ENCODE measurements at places on chromosomes 2 and 18.

DNA sequence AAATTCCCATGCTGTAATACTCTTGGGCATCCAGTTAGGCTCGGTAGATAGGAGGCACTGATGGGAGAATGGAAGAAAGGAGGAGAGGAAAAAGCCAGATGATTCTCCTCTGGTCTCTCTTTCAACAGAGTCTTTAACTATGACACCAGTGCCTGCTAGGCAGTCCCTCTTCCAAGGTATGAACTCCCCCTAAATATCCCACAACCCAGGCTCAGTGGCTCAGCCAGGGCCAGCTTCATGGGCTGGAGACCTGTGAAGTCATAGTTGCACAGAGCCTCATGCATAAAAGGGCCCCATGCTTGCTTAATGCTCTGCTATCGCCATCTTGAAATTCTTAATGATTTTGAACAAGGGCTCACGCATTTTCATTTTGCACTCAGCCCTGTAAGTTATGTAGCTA, 869.2 kb upstream of the GCFC2 start:
- no peak for DNase-seq

GRCh38 chr2:9336576-9337314, 86.6 kb downstream of the ITGB1BP1 start:
- DNase-seq = no peak

GRCh38 chr18:63379639-63379962, 12.6 kb upstream of the KDSR start:
- DNase-seq = no peak

DNA sequence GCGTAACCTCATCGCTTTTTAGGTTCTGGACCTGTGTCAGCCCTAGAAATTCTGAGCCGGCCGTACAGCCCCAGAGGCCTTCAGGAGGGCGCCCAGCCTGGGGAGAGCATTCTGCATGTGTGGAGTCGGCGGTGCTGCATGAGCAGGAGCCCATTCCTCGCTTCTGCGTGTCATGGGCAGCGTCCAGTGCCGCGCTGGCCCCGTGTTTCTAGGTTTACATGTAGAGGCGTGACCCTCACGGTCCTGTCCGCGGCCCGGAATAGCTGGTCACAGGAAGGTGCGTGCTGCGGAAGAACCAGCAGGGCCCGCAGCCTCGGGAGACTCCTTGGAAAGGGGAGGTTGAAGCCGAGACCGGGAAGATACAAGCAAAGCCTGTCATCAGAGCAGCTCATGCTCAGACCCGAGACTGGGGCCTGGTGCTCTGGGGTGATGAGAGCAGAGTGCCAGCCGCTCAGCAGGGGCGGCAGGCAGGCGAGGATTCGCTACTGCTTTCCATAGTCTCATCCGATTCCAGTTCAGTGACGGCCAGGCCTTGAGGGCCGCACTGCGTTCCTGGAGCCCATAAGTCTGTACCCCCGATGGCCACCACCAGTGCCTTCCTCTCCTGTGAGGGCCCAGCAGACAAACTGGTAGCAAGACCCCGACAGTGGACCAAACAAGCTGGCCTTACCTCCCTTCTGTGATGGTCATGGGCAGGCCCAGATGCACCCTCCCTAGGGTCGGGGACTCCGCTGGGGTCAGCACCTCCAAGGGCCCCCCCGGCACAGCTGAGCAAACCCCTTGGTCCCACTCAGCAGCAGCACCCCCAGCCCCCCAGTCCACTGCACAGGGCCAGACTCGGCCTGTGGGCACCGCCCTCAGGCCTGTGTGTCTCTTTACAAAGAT, 15.6 kb upstream of the NFATC1 start:
- DNase-seq = no peak

DNA sequence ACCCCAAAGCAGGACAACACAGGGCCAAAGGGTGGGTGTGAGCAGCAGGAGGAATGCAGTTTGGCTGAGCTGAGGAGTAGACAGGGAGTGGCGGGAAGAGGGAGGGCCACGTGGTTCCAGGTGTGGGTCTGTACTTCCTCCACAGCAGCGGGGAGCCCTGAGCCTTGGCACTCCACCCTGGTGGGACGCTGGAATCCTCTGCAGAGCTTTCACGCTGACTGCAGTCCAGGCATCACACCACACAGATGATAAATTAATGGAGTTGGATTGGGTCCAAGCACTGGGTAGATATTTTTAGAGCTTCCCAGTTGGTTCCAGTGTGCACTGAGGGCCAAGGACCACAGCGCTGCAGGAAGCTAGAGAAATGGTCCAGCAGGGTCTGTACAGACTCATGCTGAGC, 67.0 kb upstream of the TMEM200C start:
- no peak for DNase-seq

- no peak for DNase-seq
Observed at GRCh38 chr2:172467382-172467781, 40.0 kb downstream of the ITGA6 start.

- no peak for DNase-seq
Observed at GRCh38 chr2:201208563-201209252, 25.8 kb downstream of the CASP10 start.

DNA sequence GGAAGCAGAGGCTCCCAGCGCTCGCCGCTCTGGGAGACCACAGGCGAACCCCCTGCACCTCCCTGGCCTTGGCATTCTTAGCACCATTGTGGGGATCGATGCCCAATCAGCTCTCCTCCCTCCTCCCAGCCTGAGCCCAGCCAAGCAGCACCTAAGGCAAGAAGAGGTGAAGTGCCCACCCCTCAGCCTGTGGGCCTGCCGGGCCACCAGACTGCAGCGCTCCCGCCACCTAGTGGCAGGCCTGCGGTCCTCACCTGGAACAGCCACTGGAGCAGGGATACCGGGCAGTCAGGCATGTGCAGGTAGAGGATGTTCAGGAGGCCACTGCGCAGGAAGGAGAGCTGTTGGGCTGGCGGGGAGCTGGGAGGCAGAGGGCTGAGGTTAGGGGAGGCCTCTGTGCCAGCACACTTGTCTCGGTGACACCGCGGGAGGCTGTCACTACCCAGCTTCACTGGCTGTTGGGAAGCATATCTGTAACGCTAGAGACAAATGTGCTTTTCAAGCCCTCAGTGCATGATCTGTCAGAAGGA, 35.2 kb downstream of the FAM178B start:
- peak; percentile 84 for DNase-seq

DNA sequence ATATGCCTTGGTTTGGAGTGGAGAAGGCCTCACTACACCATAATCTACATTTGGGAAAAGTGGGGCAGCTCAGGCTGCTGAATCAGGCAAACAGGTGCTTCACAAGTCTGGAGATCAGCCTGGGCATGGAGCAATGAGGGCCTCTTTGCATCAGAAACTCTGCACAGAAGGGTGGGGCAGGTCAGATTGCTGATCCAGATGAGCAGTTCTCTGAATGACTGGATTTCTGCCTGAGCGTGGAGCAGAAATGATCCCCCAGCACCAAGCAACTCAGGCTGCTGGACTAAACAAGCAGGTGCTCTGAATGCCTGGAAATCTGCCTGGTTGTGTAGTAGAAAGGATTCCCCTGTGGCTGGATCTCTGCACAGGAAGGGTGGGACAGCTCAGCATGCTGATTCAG, 605.3 kb upstream of the ZNF804A start:
- no peak for DNase-seq

GRCh38 chr2:135152361-135152760, 100.3 kb downstream of the RAB3GAP1 start:
- no peak for DNase-seq

GRCh38 chr18:3153107-3153704, 66.6 kb downstream of the MYOM1 start:
- no peak for DNase-seq

- DNase-seq = no peak
Observed at GRCh38 chr2:176137906-176138305, 8.4 kb downstream of the HOXD8 start.

DNA sequence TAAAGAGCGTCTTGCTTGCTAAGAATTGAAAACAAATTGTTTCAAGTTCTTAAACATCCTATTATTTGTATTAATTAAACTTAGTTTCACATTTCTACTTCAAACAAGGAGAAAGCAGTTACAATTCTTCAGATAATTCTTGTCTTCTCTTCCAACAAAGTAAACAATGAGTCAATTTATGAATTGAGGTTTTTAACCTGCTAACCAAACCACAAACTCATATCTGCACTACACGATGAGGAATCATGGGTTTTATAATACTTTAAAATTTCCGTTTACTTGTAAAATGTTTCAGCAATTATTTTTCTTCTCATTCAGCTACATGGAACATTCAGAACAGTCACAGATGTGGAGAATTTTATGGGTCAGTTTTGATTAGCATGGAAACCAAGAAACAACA, 114.2 kb downstream of the SPIRE1 start:
- no peak for DNase-seq

GRCh38 chr2:239640210-239640609, 239.4 kb upstream of the HDAC4 start:
- DNase-seq = no peak

- no peak for DNase-seq
Observed at GRCh38 chr18:48961547-48961946, 10.8 kb upstream of the SMAD7 start.

DNA sequence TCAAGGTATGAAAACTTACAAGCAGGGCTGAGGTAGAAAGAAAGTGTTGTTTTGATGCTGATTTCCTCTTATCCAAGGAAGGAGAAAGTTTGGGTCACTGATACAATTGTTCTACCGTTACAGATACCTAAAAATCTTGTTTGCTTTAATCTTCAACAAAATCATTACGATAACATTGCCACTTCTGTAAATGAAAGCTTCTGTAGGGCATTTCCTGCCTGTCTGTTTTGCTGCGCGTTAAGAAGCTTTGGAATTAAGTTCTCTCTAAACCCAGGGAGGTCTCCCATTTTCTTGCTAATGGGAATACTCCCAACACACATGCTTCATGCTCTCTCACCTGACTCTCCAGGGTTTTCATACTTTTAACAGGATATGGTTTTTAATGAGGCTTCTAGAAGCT, 258.5 kb downstream of the PTGR3 start:
- DNase-seq = no peak

DNA sequence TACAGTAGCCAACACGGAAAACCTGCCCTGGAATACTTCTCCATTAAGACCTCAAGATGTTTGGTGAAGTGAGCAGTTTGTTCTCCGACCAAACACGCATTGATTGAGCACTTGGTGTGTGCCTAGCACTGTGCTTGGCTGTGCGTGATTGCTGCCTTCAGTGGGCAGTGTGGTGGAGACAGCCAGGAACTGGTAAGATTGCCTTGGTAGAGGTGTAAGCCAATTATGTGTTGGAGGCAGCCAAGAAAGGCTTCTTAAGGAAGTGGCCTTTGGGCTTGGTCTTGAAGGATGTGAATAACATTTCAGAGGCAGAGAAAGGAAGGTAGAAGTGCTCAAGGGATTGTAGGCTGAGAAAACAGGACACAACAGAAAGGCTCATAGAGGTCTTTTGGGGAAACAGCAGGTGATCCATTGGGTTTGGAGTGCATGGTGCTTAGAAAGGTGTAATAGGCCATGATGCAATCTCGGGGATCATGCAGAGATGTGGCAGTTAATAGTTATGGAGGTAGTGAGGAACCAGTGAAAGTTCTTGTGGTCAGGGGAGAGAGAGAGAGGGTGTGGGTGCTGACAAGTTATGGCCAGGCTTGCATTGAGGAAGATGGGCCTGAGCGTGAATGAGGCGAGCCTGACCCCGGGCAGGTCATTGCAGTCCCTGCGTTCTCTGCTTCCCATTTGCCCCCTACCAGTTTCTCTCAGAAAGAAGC, 6.3 kb downstream of the B3GNT2 start:
- DNase-seq = no peak

- no peak for DNase-seq
Observed at GRCh38 chr2:3181416-3182010, 196.1 kb downstream of the EIPR1 start.

- no peak for DNase-seq
Observed at GRCh38 chr2:9400268-9401058, 22.9 kb downstream of the ITGB1BP1 start.

- no peak for DNase-seq
Observed at GRCh38 chr2:1727101-1727771, 17.1 kb downstream of the PXDN start.

DNA sequence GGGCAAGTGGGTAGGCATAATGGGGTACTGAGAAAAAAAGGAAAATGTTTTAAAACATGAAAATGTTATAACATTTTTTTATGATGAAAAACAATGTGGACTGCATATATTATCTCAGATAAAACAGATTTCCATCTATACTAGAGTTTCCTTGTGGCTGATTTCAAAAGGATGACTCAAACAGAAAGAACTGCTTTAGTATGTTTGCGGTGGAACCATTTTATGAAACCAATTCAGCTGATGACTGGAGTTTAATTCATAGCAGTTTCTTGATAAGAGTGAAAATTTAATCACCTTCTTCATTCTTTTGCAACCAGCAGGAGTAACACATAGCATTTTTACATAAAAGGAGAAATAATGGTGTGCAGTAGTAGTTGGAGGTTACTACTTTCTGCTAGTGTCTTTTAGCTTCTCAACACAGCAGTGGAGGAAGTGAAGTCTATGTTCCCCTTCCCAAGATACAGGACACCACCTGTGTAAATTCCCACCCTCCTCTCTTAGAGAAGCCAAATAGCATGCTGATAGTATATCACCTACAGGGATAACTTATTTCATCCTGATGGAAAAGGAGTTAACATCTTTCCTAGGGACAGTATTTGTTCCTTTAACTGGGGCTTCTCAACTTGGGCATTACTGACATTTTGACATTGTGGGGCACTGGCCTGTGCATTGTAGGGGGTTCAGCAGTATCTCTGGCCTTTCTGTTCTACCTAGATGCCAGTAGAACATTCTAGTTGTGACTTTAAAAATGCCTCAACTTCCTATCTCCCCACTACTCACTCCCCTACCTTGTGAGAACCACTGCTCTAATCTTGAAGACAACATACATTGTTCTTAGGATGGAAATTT, 29.9 kb downstream of the PELI1 start:
- peak; percentile 36 for DNase-seq

GRCh38 chr2:217993138-217993537, 9.7 kb downstream of the TNS1 start:
- no peak for DNase-seq

DNA sequence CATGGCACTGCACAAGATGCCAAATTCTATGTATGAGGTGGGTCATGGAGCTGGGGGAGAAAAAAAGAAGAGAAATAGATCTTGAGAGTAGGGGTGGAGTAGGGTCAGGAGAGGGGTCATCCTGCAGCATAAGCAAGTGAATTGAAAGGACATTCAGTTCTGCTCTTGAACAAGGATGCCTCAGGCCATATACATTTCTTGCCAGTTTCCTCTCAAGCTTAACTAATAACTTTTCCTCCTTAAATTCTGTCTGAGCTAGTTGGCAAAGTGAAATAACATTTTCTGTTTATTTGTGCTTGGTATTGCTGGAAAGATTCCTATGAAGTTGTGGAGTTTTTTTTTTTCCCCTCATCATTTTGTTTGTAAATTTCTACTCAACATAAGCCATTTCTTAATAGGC, 99.0 kb upstream of the LTBP1 start:
- no peak for DNase-seq

GRCh38 chr18:24763765-24764513, 303.5 kb downstream of the HRH4 start:
- DNase-seq = no peak

DNA sequence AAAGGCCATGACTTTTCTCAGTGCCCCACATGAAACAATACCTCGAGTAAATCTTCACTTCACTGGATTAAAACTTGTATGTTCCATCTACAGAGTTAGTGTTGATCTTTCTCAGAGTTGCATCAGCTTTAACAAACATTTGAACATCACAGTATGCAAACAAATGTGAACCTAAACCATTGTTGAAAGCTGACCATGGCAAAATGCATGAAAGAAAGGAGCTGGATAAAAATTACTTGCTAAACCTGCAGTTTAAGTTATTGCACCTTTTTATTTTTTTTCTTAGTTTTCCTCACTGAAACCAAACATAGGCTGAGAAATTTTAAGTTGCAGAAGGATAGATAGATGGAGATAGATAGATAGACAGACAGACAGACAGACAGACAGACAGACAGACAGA, 107.2 kb upstream of the UGP2 start:
- no peak for DNase-seq

- no peak for DNase-seq
Observed at GRCh38 chr18:46903406-46903805, 13.9 kb downstream of the PIAS2 start.
